NCI-H1930 (cell line): ENCODE measurements at places on chromosomes 12 and 14.

GRCh38 chr12:43131301-43131700, 420.7 kb downstream of the ADAMTS20 start:
- no peak for DNase-seq

DNA sequence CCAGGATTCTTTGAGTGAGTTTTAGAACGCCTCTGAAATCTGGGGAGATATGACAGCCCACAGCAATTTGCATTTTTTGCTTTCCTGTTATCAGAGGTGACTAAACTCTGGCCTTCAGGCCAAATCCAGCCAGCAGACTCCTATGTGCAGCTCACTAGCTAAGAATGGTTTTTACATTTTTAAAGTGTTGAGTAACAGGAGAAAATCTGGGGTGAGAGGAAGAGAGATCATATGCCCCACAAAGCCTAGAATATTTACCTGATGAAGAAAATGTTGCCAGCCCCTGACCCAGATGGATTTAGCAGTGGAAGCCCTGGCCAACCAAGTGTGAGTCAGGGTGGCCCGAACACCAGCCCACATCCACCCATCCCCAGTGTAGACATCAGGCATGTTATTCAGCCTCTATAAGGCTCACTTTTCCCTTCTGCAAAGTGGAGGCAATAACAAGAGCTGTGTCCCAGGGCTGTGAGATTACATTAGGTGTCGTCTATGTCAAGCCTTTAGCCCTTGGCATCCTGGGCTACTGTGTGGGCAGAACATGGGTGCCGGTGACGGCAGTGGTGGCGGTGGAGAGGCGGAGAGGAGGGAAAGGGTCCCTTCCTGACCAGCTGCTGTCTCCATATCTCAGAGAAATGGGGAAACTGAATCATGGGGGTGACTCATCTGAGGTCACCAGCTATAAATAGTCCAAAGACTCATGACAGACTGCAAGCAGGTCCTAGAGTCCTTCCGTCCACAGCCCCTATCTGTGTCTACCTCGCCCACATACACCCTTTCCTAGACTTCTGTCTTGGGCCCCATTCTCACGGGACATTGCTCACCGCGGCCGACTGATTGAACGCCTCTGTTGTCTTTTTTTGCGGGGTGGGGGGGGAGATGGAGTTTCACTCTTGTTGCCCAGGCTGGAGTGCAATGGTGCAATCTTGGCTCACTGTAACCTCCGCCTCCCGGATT, 32.6 kb upstream of the CD9 start:
- no peak for DNase-seq

DNA sequence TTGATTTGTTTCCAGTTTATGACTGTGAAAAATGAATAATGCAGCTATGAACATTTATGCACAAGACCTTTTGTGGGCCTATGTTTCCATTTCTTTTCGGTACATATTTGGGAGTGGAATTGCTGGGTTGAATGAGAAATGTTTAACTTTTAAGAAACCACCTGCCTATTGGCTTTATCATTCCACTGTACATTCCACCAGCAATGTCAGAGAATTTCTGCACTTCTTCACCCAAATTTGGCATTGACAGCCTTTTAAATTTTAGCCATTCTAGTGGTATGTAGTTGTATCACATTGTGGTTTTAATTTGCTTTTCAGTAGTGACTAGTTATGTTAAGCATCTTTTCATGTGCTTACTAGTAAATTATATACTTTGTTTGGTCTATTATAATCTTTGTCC, 317.0 kb upstream of the TMTC1 start:
- no peak for DNase-seq

- DNase-seq, result no peak
These were observed 269.6 kb downstream of the ALX1 start for GRCh38 chr12:85549640-85550039.

- no peak for DNase-seq
These were observed 233.1 kb downstream of the PTPRO start for GRCh38 chr12:15555446-15555845.
